ENCODE measurements at places on chromosomes 7 and 10.

- no peak for DNase-seq
These were observed 6.4 kb upstream of the CFAP69 start for GRCh38 chr7:90238583-90238982.

GRCh38 chr10:120067427-120067826, 174.9 kb downstream of the SEC23IP start:
- no peak for DNase-seq

DNA sequence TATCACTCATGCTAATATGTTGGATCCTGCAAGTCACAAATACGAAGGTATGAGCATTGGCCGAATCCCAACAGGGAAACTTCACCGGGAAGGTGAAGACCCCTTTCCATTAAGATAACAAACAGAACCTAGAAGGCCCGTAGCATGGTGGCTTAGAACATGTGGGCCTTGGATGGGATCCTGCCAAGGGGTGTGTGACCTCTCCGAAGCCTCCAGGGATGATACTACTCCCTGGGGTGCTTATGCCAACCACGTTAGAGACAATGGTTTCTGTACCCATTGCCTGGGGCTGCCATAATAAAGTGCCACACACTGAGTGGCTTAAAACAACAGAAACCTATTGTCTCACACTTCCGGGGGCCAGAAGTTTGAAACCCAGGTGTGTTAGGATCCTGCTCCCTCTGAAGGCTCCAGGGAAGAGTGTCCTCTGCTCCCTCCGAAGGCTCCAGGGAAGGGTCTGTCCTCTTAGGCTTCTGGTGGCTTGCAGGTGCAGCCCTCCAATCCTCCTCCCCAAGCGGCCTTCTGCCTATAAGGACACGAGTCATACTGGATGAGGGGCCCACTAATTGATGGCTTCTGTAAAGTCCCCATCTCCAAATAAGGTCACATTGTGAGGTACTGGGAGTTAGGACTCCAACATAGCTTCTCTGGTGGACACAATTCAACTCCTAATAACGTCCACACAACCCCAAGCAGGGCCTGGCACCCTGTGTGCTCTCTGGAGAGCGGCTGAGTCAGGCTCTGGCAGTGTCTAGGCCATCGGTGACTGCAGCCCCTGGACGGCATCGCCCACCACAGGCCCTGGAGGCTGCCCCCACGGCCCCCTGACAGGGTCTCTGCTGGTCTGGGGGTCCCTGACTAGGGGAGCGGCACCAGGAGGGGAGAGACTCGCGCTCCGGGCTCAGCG, 992 bp upstream of the MGMT start:
- no peak for DNase-seq

GRCh38 chr7:36717586-36717985, 6.7 kb downstream of the AOAH start:
- DNase-seq = no peak

DNA sequence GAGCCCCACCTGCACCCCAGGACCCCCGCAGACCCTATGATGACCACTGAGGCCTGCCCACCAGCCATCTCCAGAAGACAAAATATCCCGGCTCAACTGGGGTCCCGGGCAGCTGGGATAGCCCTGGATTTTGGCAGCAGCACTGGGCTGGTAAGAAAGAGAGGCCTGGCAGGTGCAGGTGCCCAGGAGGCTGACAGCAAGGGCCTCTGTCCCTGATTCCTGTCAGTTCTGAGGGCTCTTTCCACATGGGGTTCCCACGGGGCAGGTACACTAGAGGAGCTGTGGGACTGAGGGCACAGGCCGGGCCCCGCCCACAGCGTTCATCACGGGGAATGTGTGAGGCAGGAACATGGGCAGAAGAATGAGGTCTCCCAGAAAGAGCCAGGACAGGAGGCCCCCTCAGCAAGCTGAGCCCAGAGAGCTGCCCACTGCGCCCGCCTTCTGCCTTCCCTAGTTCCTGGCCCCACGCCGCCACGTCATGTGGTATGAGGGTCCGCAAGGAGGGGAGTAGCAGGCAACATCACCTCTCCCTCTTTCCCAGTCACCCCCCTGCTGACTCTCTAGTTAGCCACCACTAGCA, 12.8 kb upstream of the NDST2 start:
- no peak for DNase-seq

GRCh38 chr10:116687633-116688032, 54.7 kb downstream of the HSPA12A start:
- DNase-seq = no peak

- no peak for DNase-seq
These were observed 87.0 kb downstream of the IPMK start for GRCh38 chr10:58180666-58181065.

- DNase-seq = no peak
These were observed 29.3 kb downstream of the ZNF777 start for GRCh38 chr7:149431486-149432120.

- DNase-seq = no peak
These were observed 248.2 kb downstream of the REEP3 start for GRCh38 chr10:63769367-63769766.

DNA sequence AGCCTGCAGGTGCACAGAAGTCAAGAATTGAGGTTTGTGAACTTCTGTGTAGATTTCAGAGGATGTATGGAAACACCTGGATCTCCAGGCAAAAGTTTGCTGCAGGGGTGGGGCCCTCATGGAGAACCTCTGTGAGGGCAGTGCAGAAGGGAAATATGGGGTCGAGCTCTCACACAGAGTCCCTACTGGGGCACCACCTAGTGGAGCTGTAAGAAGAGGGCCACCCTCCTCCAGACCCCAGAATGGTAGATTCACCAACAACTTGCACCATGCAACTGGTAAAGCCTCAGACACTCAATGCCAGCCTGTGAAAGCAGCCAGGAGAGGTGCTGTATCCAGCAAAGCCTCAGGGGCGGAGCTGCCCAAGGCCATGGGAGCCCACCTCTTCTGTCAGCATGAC, 205.8 kb downstream of the CCSER2 start:
- DNase-seq = no peak

DNA sequence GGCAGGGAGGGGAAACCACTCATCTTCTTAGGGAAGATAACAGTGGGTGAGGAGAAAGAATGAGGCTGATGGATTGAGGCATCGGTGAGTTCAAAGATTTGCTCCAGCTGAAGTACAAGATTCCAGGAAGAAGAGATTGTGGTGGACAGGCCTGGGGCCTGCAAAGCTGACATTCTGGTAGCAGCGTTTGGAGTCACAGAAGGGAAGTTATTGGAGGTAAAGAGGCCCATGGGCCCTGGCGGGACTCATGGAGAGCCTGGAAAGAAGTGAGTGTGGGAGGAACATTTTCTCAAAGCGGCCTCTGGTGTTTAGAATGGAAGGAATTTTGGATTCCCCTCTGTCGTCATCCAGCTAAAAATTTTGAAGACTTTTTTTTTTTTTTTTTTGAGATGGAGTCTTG, 160.0 kb upstream of the KLF6 start:
- no peak for DNase-seq

- no peak for DNase-seq
These were observed 95.7 kb upstream of the EEPD1 start for GRCh38 chr7:36057323-36057722.

- no peak for DNase-seq
These were observed 1.9 kb upstream of the ARHGAP22 start for GRCh38 chr10:48606530-48607355.

GRCh38 chr7:78299088-78299487, 500.5 kb downstream of the PHTF2 start:
- DNase-seq = no peak

All from CD4-positive, alpha-beta T cell treated with Interleukin-10 for 1 hour (primary cell).